HT-29 (cell line): ENCODE measurements at places on chromosomes 2 and 18. TPM values are rescaled to one million over a fixed set of nuclear protein-coding genes. Genes with fewer than 3 reads are reported as not detected.

Gene HJURP
- 25.8 and 28.4 TPM in 2 replicates for total RNA-seq

Gene RFTN2
- not detected in 2 replicates for total RNA-seq

Gene NTSR2
- total RNA-seq = not detected in 2 replicates

Gene TSHZ1
- 7.5 and 8.1 TPM in 2 replicates for total RNA-seq

Gene CRYGC
- total RNA-seq = not detected in 2 replicates

Gene RAB17
- 44.2 and 65.1 TPM in 2 replicates for total RNA-seq

Gene CCDC142
- total RNA-seq = 26.7 and 31.9 TPM in 2 replicates

Gene UCN
- 4.9 and 5.6 TPM in 2 replicates for total RNA-seq

Gene TXNDC2
- total RNA-seq = not detected in 2 replicates

Gene CSRNP3
- 0.08 and 0.10 TPM in 2 replicates for total RNA-seq

Gene RSAD2
- 0.78 and 1.6 TPM in 2 replicates for total RNA-seq

Gene ALKAL2
- not detected in 2 replicates for total RNA-seq

Gene RGPD3
- total RNA-seq = 0.03 TPM in 1 of 2 replicates, not detected in the other

Gene ELAC1
- 1.7 and 2.4 TPM in 2 replicates for total RNA-seq

Gene IL36RN
- total RNA-seq = 0.44 and 1.4 TPM in 2 replicates

Gene PROM2
- 72.2 and 75.5 TPM in 2 replicates for total RNA-seq

Gene DNAH6
- total RNA-seq = 0.03 and 0.05 TPM in 2 replicates

Gene LOXHD1
- total RNA-seq = not detected in 2 replicates

Gene CROCC2
- total RNA-seq = not detected in 2 replicates

Gene CRYGD
- not detected in 2 replicates for total RNA-seq

Gene SERPINB10
- not detected in 2 replicates for total RNA-seq

Gene ABCG8
- total RNA-seq = not detected in 2 replicates

Gene IL18R1
- 0.05 TPM in 1 of 2 replicates, not detected in the other for total RNA-seq

Gene MERTK
- 0.34 and 0.46 TPM in 2 replicates for total RNA-seq

Gene GRHL1
- 5.5 and 8.7 TPM in 2 replicates for total RNA-seq

Gene NETO1
- not detected in 2 replicates for total RNA-seq

Gene HAAO
- total RNA-seq = not detected in 2 replicates

Gene ACOXL
- 3.9 and 5.3 TPM in 2 replicates for total RNA-seq

Gene PCARE
- not detected in 2 replicates for total RNA-seq

Gene MRO
- total RNA-seq = not detected in 2 replicates

Gene MALL
- 82.0 and 83.0 TPM in 2 replicates for total RNA-seq

Gene SLC35F5
- total RNA-seq = 39.6 and 40.2 TPM in 2 replicates

Gene LIPT1
- 2.8 and 6.4 TPM in 2 replicates for total RNA-seq

Gene POTEE
- total RNA-seq = 0.18 and 0.20 TPM in 2 replicates

Gene PDCD1
- total RNA-seq = not detected in 2 replicates

Gene ANKAR
- total RNA-seq = 0.94 and 2.7 TPM in 2 replicates

Gene APLF
- 0.05 TPM in 1 of 2 replicates, not detected in the other for total RNA-seq

Gene TMEM37
- total RNA-seq = 0.70 and 2.1 TPM in 2 replicates

Gene G6PC2
- total RNA-seq = not detected in 2 replicates

Gene SPP2
- total RNA-seq = not detected in 2 replicates

Gene ZC3H6
- 0.50 and 1.2 TPM in 2 replicates for total RNA-seq

Gene RNASEH1
- 20.0 and 28.1 TPM in 2 replicates for total RNA-seq

Gene SPIRE1
- 2.5 and 3.2 TPM in 2 replicates for total RNA-seq

Gene C2orf81
- total RNA-seq = 3.2 and 3.9 TPM in 2 replicates

Gene TMEM17
- 0.56 and 1.7 TPM in 2 replicates for total RNA-seq

Gene AOX1
- total RNA-seq = not detected in 2 replicates

Gene SULT1C4
- not detected in 2 replicates for total RNA-seq
